ENCODE measurements at places on chromosomes 16 and 17.

DNA sequence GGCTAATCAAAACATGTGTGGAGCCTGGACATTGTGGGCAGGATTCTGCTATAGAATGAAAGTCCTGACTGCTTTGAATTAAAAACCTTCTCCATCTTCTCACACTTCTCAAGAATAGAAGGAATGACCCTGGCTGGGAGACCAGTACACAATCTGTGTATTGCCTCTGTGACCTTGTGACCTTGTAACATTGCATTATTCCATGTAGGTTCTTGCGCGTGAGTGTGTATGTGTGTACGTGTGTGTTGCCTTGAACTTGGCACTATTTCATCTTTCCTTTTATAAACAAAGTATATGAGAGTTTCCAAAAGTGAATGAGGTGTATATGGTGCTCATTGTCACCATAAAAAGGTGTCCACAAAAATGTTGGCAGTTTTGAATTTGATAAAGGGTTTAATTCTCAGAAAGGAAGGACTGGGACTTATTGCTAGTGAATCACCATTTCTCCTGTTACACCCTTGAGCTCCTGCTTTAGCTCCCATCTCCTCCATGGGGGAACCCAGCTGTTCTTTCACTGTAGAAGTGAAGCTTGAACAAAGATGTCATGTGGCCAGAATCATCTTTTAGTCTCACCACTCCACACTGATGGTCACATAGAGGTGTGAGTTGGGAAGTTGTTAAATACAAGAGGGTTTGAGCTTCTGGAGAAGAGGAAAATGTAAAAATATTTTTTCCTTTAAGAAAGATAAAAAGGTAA lies 244.9 kb downstream of the FTO start:
- no peak for DNase-seq

GRCh38 chr17:58279736-58280479 lies 827 bp downstream of the MPO start:
- no peak for DNase-seq

DNA sequence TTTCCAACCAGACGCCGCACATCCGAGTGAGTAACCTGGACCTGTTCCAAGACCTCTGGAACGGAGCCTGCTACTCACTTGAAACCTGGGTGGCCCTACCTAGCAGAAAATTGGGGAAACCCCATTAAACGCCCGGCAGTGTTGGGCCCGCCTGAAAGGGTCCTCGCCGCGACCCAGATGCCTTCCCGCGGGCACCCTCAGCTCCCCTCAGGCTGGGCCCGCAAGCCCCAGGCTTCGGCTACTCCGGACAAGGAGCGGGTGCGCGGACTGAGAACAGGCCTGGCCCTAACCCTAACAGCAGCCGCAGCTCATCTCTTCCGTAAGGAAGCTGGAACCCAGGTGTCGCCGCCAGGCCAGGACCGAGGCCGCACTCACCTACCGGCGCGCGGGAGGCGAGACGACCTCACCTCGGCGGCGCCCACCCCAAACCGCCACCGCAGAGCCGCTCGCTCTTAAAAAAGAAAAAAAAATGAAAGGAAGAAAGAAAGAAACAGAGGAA lies 344 bp downstream of the PSME3IP1 start:
- DNase-seq = peak; percentile 28

DNA sequence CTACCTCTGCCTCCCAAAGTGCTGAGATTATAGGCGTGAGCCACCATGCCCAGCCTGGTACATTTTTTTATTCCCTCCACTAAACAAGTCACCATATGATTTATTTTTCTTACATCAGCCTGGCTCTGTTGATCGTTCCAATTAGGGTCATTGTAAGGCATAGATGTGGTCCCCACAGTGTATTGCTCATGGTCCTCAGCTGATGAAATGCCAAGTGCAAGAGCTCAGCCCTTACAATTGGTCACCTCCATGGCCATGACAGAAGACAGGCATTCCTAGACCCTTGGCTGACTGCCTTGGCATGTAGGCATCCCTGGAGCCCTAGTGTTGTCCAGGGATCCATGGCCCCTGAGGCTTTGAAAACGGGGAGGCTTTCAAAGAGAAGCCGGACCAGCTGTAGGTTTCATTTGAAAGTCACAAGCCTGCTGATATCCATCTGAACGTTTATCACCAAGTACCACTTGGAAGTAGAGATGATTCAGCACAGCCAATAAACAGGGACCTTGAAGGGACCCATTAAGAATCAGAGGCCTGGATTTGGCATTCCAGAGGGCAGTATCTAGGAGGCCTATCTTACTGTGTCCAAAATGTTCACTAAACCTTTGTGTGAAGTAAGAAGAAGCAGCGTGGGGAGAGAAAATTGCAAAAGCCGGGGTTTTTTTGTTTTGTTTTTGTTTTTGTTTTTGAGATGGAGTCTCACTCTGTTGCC lies 20.6 kb upstream of the PRKCA start:
- no peak for DNase-seq

DNA sequence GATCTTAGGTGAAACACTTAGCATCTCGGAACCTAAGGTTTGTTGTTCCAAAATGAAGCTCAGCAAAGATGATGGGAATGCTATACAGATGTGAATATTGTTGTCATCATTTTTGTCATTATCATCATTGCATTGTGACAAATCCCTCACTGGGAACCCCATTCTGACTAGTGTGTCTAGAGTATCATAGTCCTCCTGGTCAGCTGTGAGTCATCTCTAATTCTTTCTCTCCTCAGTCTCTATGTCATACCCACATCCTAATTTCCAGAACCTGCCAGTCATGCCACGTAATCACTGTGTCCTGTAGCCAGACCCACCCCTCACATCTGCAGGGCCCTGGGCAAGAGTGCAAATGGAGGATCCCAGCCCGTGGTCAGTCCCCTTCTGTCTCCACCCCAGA lies 60.5 kb upstream of the CLEC3A start:
- DNase-seq = no peak

DNA sequence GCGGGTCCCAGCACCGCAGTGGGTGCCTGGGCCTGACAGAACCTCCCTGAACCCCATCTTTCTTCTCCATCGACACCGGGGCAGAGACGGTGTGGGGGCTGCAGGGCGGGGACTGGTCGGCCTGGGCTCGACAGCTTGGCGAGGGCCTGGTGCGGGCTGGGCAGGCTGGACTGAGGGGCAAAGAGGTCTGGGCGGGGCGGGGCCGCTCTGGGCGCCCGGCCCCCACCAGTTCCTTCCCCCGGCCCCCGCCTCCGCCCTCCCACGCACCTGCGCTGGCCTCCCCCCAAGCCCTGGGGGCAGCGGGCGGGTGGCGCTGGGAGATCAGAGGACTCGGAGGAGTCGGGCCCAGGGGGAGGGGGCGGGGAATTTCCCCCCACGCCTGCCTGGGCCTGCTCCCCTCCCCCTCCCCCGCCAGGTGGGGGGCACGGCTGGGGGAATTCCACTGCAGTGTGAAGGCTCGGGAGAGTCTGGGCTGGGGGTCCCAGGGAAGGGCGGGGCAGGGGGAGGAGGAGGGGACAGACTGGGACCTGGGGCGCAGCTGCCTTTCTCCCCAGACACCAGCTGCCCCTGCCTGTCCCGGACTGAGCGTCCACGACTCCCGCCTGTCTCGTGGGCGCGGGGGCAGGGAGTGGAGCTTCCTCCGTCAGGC lies 877 bp upstream of the KREMEN2 start:
- no peak for DNase-seq

DNA sequence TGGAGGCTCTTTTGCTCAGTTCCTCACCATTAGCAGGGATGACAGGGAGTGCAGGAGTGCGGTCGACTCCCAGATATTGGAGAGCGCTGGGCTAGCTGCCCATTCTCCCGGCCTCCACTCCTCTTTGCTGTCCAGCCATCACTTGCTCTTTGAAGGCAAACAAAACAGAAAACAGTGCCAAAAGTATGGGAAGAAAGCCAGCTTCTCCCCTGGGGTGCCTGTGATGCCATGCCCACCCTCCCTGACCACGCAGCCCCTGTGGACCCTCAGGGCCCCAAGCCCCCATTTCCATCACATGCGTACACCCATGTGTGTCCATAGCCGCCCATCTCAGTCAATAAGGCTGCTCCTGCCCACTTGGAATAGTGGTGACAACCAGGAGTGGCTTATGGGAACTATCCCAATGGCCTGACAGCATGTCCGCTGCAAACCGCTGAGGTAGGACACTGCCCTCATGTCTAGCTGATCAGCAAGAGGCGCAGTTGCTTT lies 30.0 kb downstream of the MAPT start:
- DNase-seq = no peak

DNA sequence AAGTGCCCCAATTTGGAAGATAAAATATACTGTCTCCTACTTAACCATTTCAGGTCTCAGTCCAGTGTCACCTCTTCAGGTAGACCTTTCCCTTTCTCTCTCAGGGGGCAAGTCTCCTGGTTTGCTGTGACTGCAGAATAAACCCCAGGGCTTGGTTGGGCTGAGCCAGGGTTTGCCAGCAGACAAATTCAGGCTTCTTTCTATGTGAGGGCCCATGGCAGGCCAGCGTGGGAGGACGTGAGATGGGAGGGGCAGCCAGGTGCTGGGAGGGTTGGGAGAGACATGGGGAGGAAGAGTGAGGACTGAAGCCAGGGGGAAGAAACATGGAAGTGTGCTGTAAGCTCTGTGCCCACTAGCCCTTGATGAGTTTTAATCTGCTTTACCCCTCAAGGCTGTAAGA lies 163.2 kb downstream of the SPECC1 start:
- no peak for DNase-seq

- no peak for DNase-seq
Measured at GRCh38 chr17:58621174-58621573, 70.7 kb downstream of the TEX14 start.

GRCh38 chr16:85909932-85910853 lies 11.2 kb downstream of the IRF8 start:
- DNase-seq = no peak

DNA sequence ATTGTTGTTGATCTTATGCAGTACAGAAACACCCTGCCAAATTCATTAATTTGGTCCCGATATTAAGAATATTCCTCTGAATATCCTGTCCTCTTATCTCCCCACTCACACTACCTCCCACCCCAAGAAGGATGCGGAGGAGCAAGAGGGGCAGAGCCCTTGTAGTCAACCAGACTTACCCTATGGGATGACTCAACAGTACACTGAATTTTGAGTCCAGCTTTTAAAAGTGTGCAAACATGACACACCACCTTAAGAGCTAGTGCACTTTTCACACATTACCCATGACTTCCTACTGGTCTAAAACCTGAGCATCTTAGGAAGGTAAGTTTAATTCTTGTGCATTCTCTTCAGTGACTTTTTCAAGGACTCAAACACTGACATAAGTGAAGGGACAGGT lies 9.5 kb downstream of the USP22 start:
- DNase-seq = no peak

- no peak for DNase-seq
Measured at GRCh38 chr17:76079535-76079955, 563 bp downstream of the ZACN start.

DNA sequence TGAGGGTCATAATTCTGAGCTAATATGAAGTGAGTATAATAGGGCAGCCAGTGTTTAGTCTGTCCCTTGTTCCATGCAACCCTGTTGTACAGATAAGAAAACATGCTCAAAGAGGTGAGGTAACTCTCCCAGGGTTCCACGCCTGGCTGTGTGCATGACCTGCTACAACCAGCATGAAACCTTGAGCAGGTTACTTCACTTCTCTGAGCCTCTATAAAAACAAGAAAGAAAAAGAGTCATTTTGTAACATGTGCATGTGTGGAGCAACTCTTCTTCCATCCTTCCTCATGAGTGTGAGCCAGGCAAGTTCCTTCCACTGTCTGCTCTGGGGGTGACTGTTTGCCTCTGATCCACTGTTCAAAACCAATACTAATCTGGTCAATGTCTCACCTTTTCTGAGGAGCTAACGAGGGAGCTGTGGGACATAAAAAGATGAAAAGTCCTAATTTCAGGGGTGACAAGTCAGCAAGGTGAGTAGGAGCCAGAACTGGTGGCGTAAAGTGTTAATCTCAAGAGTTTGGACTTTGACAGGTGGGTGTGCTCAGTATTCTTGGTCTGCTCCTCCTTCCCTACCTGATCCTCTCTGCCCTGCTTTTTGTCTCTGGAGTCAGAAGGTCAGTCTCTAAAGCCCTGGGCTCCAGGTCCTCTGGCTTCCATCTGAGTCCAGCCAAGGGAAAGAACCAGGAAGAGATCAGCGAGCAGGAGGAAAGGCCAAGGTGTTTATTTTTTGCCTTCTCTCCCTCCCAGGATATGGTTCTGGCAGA lies 21.5 kb downstream of the GFOD2 start:
- no peak for DNase-seq

GRCh38 chr16:1972490-1972877 lies 631 bp downstream of the TBL3 start:
- no peak for DNase-seq

DNA sequence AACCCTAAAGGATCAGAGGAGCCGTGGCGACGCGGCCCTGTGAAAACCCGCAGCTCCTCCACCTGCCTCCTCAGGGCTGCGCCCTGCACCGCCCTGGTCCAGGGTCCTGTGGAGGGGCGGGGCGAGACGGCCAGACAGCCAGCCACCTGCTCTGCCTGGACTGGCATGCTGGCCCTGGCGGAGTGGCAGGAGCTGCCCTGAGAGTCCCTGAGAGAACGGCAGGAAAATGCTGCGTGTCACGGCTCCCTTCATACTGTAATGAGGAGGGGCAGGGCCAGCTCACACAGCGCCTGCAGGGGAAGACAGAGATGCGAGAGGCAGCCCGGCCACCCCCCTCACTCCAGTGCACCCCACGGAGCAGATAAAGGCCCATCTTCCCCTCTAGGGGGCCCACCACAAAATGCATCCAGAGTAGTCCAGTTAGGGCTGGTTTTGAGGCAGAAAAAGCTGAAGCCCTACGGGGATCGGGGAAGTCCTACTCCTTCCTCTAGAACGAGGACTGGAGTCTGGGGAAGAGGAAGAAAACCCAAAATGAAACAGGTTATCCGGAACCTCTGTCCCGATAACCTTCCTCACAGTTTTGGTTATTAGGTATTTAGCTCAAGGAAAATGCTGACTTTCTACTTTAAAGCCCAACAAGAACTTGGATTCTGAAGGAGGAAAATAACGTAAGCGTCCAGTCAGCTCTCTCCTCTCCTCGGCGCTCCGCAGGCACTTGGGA lies 97.6 kb upstream of the DNAH17 start:
- DNase-seq = no peak

DNA sequence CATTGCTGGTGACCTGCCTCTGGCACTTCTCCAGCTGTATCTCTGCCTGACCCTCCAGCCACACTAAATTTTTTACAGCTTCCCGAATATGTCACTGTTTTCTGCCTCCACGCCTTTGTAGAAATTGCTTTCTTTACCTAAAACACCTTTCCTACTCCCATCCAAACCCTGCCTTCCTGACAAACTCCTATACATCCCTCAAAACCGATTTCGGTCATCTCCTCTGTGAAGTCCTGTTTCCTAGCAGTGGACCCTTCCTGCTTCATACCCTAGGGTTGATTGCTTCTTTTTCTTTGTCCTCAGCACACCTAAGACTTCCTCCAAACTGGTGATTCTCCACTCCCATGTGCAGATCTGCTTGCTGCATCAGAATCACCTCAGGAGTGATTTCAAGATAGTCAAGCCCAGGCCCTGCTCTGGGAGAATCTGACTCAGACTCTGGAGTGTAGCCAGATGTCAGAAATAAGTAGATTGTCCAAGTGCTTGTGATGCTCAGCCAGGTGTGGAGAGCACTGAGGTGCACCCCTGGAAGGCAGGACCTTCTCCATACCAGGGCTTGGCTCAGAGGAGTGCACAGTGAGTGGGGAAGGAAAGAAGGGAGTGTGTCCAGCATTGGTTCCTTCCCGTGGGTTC lies 184.2 kb downstream of the COPRS start:
- no peak for DNase-seq

GRCh38 chr17:34420254-34420766 lies 57.3 kb upstream of the CCL1 start:
- DNase-seq = peak; percentile 78

GRCh38 chr16:83882163-83882885 lies 16.6 kb upstream of the MLYCD start:
- no peak for DNase-seq

- no peak for DNase-seq
Measured at GRCh38 chr17:3818786-3819185, 17.8 kb upstream of the ITGAE start.

- DNase-seq = no peak
Measured at GRCh38 chr17:58326609-58327362, 1.8 kb downstream of the TSPOAP1 start.
